ENCODE measurements at places on chromosomes 3 and 15. TPM values are rescaled to one million over a fixed set of nuclear protein-coding genes. Genes with fewer than 3 reads are reported as not detected.
A peak's percentile ranks its signal among the peaks of the same experiment; 100 is the strongest.

GRCh38 chr15:100255644-100256043, 86.1 kb downstream of the ADAMTS17 start:
- no peak for DNase-seq

GRCh38 chr3:39254806-39255449, 24.9 kb downstream of the CX3CR1 start:
- no peak for DNase-seq

DNA sequence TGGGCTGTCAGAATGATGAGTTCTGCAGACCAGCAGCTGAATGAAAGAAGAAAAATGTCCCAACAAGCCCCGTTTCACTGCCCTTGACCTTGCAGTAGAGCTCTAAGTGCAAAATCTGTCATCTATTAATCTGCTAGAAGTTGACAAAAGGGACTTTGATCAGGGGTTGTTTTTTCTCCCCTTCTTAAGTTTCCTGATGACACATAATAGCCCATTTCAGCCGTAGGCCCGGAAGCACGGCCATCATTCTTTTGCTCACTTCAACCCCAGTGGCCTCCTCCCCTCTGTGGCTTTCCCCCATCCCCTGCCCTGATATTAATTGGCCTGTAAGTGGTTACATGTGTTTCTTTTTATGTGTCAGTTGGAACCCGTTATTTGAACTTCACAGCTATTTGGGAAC, 298.9 kb downstream of the RPLP1 start:
- DNase-seq: no peak

- DNase-seq: no peak
Observed at GRCh38 chr3:87201727-87202126, 25.4 kb upstream of the CHMP2B start.

MUSTN1 gene
- not detected for polyA plus RNA-seq

ZBED2 gene
- 1.1 TPM for polyA plus RNA-seq

DNA sequence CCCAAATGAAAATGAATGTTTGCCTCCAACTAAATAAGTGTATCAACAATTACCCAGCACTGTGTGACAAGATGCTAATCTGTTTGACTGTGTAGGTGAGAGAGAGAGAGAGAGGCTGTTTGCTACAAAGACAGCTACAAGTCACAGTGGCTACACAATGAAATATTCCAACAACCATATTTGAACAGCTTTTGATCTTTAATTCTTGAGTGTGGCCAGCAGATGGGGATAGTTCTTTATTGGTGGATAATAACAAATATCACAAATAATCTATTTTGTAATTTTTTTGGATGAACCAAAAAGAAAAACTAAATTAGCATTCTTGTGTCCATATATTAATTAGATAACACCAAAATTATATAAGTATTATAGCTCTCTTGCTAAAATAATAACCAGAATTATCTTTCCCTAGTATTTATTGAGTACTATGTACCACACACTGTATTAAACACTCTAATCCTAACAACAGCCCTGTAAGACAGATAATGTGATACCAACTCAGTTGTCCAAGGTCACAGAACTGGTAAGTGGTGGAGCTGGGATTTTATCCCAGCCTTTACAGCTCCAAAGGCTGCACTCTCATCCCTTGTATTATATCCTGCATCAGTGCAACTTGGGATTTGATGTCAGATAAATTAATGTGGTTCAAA, 61.9 kb upstream of the C3orf80 start:
- DNase-seq: peak; percentile 26

DNA sequence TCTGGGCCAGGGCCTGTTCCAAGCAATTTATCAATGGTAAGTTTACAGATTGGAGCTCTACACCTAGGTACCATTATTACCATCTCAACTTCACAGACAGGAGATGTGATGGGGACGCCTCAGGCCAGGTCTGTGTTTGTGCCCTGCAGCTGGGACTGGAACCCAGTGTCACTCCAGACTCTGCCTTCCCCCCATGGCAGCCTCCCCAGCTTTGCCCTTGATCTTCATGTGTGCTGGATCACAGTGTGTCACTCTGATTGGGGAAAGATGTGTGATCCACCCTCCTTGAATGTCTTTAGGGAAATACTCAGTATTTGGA, 59.6 kb downstream of the MGLL start:
- DNase-seq: no peak

DNA sequence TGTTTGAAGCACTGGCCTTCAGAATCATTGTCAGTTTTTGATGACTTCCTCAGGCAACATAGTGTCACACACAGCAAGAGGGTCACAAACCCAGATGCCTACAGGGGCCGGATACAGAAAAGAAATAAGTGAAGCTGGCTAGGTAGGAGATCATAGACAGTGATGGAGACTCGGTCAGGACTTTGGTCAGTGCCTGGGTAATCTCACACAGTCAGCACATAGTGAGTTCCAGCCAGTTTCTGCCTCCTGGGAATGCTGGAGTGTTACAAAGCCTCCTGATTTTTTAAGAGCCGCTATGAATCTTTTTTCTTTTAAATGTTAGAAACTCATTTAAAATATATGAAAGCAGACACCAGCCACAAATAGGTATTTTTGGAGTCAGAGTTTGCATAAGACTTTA, 399.1 kb downstream of the IL5RA start:
- no peak for DNase-seq

DPPA4 gene
- not detected for polyA plus RNA-seq

CLRN1 gene
- polyA plus RNA-seq: not detected

DNA sequence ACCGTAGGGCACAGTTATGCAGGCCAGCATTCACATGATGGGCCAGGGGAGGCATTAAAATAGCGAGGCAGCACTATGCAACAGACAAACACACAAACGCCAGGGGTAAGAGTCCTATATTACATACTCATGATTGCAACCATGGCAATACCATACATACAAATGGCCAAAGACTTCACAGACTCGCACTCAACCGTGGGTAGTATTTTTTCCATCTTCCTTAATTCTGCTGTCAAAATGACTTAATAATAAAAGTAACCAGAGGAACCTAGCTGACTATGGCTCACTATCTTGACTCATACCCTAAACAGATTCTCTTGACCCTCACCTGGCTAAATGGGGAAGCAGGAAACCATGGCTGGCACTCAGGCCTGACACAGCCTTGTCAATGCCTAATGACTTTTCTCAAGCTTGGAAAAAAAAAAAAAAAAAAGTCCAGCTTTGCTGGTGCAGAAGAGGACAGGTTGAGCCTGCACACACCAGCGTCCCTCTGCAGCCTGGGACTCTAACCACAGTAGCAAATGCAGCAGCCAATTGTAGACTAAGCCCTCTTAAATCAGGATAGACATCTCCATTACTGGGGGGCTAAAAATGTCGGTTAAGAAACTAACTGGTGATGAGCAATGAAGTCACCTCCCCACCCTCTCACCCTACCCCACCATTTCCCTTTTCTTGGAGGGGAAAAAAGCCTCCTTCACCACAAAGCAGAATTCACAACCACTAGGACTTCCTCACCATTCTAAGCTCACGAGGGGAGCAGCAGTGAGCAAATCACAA, 23.1 kb downstream of the CCDC12 start:
- no peak for DNase-seq

SLC28A1 gene
- polyA plus RNA-seq: 0.06 TPM

DNA sequence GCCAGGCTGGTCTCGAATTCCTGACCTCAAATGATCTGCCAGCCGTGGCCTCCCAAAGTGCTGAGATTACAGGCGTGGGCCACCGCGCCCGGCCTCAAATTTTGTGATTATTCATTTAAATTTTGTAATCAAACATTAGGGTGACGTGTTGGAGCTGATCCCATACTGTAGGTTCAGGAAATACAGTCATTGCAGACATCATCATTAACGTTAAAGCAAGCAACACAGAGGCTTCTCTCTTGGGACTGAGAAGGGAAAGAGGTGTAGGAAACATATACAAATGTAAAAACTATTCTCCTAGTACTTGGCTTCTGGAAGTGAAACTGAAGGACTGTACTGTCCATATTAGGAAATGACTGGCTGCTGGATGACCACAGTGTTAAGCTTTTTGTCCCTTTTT, 11.1 kb upstream of the ARID3B start:
- DNase-seq: no peak

DNA sequence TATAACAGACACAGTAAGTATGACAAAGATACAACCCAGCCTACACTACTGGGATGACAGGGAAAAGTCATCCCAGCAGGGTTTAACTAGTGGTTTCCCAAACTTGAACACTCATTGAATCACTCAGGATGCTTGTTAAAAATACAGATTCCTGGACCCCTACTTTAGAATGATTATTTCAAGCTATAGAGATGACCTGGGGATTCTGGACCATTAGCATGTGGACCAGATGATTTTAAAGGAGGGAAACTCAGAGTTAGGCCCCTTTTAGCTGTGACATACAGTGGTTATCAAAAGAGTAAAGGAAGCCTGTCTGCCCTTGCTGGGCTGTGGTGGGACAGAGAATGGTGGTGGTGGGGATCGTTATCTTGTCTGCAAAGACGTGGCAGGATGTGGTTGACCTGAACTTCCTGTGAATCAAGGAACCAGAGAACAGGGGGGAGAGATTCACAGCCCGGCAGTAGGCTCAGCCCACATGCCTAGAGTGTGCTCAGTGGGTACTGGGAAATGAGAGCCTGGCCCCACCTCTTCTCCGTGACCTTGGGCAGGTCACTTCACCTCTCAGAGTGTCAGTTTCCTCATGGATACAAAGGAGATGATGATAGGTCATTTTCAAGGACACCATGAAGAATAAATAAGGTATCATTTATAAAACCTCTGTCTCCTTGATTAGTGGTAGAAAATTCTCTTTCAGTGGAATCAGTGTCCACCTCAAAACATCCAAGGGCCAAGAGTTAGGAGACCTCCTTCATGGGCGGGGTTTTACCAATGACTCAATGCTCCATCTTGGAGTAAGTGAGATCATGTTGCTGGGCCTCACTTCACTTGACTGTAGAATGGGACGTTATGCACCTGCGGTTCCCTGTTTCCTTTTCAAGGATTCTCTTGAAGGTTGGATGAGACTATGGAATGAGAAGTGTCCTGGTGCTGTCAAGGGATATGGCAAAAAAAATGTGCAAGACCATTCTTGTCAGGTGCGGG, 306.5 kb downstream of the RPLP1 start:
- no peak for DNase-seq

- no peak for DNase-seq
Observed at GRCh38 chr15:99436542-99437314, 129.1 kb upstream of the MEF2A start.

DNA sequence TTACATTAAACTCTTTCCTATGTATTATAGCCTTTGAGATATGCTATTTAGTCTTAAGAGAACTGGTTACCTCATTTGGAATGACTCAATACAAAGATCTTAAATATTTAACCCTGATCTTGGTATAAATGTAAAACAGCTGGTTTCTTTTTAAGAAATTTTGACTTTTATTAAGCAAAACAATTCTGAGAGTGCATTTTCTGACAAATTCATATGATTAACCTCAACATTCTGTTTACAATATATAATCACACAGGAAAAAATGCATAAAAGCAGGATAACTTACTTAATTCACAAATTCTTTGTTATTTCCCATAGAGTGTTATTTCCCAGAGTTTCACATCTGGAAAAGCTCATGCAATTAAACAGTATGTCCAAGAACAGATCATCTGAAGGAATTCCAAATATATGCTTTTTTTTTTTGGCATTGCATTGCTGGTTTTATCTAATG, 400.4 kb upstream of the THBS1 start:
- DNase-seq: no peak

GRCh38 chr15:101489237-101489598, 289 bp downstream of the PCSK6 start:
- peak; percentile 69 for DNase-seq

DNA sequence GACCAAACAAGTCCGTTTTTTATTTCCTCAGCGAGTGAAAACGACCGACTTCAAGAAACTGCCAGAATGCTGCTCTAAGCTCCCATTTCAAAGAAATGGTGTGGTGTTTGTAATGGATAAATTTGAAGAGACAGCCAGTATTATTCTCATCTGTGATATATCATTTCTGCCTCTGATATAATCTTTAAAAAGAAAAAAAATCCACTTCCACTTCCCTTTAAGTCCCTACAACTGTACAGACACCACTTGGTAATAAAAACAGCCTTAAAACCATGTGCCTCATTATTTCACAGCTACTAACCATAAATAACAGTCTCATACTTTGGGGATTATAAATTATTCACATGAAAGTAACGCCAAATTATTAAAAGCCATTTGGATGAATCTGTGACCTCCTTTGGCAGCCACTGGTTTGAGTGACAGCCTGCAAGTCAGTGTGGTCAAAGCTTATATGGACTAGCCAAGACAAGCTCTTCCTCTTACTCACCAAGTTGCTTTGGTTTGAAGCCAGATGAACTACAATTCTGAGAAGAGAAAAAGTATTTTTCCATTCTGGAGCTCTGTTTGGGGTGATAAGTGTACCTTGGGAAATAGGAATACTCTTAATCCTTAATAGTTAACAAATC, 168.0 kb downstream of the SHOX2 start:
- no peak for DNase-seq

GP9 gene
- not detected for polyA plus RNA-seq

- no peak for DNase-seq
Observed at GRCh38 chr15:85302271-85302670, 78.1 kb upstream of the AKAP13 start.

BDH1 gene
- 3.7 TPM for polyA plus RNA-seq

Measured in A549 (cell line).